Activated CD8-positive, alpha-beta memory T cell treated with anti-CD3 and anti-CD28 coated beads for 4 hours (primary cell): ENCODE measurements at places on chromosomes 13 and 19.

DNA sequence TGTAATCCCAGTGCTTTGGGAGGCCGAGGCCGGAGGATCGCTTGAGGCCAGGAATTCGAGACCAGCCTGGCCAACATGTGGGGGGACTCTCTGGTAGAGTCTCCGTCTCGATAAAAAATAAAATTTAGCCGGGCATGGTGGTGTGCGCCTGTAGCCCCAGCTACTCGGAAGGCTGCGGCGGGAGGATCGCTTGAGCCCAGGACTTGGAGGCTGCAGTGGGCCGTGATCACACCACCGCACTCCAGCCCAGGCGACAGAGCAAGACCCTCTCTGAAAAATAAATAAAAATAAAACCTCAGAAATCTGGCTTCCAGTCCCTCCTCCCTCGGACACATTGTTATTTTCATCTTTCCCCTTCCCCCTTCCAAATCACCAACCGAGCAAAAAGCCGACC lies 332 bp downstream of the IRGQ start:
- no peak for DNase-seq

DNA sequence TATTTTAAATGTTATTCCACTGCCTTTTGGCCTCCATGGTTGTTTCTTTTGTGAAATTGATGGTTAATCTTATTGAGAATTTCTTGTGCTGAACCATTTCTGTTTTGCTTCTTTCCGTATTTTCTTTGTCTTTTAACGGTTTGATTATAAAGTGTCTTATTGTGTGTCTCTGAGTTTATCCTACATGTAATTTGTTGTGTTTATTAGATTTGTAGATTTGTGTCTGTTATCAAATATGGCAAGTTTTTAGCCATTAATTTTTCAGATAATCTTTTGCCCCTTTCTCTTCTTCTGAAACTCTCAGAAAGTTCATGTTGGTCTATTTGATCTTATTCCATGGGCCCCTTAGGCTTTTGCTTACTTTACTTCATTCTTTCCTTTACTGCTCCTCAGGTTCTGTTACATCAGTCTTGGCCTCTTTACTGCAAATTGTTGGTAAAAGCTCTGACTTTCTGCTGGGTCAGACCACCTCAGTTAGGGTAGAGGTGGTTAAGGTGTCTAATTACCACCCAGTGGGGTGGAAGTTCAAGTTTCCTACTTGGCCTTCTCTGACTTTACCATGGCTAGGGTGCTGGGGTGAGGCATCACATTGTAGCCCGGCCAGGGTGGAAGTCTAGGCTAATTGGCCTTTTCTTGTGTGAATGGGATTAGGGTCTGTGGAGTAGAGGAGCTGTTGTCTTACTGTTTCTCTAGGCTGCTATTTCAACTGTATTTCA lies 58.3 kb downstream of the ZMYM2 start:
- DNase-seq = no peak

- no peak for DNase-seq
These were observed 77.4 kb upstream of the GPR12 start for GRCh38 chr13:26837997-26838396.

DNA sequence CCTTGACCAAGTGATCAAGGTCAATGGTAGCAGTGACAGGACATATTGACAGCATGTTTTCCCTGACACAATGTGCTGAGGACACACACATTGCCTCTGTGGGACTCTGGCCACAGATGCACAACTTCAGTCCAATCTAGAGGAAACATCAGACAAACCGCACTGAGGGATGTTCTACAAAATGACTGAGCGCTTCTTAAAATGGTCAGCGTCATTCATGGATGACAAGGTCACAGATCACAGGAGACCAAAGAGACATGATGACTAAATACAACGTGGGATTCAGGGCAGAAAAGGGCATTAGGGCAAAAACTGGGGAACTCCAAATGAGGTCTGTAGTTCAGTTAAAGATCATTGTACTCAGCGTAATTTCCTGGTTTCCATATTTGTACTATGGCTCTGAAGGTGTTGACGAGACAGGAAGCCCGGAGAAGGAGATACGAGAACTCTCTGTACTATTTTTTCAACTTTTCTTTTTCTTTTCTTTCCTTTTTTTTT lies 20.6 kb downstream of the PBX4 start:
- peak; percentile 34 for DNase-seq

DNA sequence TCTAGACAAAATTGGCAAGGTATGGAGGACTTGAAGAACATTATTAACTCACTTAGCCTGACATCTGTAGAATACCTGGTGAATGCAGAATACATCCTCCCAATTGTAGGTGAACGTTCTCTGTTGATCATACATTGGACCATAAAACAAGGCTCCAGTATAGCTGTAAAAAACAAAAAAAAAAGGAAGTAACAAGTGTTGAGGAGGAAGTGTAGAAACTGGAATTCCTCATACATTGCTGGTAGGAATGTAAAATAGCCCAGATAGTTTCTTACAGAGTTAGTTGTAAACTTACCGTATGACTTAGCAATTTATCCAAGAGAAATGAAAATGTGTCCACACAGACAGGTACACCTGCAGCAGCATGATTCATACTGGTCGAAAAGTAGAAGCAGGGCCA lies 44.8 kb downstream of the TSSK6 start:
- DNase-seq = no peak

GRCh38 chr13:50644081-50644871 lies 199.2 kb downstream of the DLEU7 start:
- DNase-seq = no peak

DNA sequence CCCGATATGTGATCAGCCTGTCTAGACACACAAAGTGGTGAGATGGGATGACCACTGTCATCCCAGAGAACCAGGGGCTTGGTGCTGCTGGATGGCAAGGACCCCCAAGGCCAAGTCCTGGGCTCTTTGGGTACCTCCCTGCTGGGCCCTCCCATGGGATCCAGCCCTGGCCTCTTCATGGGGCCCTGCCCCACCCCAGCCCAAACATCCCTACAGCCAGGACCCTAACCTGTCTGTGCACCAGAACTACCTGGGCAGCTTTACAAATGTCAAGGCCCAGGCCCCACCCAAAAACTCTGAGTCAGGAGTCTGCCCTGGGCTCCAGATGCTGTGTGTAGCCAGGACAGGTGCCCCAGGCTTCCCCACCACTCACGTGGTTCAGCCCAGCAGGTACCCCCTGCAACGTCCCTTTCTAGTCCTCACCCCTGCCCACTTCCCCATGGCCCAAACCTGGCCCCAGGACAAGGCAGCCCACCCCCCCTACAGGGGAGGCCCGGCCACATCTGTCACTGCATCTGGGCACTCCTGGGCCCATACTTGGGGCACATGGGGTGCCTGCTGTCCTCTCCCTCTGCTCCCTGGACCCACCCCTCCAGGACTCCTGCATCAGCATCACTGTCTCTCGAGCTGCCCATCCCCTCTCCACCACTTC lies 233.5 kb downstream of the TUBA3C start:
- no peak for DNase-seq

DNA sequence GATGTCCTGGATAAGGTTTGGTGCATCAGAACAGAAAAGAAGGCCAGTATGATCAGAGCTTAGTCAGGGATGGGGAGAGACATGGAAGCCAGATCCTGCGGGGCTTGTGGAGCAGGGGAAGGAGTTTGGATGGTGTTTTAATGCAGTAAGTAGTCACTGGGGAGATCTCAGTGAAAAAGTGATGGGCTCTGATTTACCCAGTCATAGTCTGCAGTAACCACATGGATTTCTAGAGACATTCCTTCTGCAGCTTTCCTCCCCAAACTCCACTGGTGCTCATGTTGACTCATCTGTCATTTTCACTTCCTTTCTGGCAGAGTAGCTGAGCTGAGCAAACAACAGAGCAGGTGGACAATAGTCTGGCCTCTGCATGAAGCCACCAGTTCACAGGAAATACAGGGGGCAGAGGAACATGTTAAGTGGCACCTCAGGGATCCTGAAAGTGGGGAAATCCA lies 144.1 kb downstream of the DPF1 start:
- DNase-seq = no peak

GRCh38 chr19:17405250-17406045 lies at the start of gene BST2:
BST2 (minus strand) TSS chr19:17405630; CDS start chr19:17405575, 55 bp downstream.
- no peak for DNase-seq

DNA sequence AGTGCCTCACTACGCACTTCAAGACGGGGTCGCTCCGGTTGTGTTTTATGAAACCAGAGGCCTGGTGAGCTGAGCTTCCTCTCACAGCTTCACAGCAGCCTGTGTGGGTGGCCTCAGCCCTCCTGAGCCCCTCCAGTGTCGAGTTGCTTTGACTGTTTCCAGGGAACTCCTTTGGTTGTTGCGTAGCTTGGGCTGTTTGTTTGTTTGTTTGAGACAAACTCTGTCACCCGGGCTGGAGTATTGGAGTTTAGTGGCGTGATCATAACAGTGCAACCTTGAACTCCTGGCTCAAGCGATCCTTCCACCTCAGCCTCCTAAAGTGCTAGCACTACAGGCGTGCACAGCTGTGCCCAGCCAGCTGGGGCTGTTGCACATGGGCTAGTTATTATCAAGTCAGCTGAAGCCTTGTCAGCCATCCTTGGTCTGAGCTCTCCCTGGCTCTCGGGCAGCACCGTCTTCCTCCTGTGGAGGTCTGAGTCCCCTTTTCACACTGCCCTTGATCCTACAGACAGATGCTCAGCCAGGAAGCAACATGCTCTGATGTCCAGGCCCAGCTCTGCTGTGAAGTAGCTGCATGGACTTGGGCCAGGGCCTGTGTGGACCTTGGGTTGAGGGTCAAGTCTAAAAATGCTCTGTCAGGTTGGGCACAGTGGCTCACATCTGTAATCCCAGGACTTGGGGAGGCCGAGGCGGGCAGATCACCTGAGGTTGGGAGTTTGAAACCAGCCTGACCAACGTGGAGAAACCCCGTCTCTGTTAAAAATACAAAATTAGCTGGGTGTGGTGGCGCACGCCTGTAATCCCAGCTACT lies 10.2 kb downstream of the DOT1L start:
- DNase-seq = no peak

GRCh38 chr19:55481148-55481793 lies 3.7 kb upstream of the NAT14 start:
- no peak for DNase-seq

- DNase-seq = no peak
These were observed 107.2 kb downstream of the KCNRG start for GRCh38 chr13:50122455-50122854.

DNA sequence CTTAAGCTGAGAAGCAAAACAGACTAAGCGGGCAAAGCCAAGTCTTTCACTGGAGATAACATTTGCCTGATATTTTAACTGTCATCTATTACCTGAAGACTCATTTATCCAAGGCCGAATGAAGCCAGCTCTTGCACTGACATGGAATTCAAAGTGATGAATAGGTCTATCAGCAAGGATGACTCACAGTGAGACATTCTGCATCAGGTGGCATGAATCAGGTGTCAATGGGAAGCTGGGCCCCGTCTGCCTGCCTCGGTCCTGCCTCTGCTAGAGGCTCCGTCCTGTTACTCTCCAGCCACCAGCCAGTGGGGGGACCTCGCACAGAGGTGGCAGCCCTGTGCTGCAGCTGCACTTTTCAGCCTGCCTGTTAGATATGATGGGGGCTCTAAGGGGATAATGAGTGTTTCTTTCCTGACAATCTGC lies 23.5 kb downstream of the STARD13 start:
- DNase-seq = no peak

- DNase-seq = no peak
These were observed 315.8 kb upstream of the KLF12 start for GRCh38 chr13:74449811-74450524.

DNA sequence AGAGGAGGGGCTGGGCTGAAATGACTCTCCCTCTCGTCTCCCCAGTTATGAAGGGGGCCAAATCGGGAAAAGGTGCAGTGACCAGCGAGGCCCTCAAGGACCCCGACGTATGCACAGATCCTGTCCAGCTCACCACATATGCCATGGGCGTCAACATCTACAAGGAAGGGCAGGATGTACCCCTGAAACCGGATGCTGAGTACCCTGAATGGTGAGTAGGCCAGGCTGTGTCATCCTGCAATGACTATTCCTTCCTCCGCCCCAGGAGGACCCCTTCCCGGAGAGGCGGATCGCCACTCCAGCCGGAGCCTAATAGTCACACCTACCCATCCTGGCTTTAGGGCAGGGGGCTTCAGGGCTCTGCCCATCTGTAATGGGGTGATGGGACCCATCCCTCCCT lies 2.6 kb downstream of the MRPL54 start:
- DNase-seq = no peak

DNA sequence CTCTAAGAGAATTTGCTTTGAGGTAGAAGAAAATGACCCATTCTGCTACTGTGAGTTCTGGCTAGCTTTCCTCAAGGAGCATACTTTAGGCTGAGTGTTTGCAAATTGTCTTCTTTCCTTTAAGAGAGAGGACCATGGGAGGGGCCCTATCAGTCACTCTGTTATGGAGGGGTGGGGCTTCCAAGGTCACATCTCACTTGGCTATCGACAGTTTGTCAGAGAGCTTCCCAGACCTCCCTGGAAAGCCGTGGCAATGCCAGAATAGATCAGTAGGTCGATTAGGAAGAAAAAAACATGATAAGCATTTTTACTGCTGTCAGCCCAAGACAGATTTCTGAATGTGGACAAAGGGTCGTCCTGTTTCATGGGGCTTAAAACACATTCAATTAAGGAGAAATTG lies 93.3 kb downstream of the OXGR1 start:
- DNase-seq = no peak

DNA sequence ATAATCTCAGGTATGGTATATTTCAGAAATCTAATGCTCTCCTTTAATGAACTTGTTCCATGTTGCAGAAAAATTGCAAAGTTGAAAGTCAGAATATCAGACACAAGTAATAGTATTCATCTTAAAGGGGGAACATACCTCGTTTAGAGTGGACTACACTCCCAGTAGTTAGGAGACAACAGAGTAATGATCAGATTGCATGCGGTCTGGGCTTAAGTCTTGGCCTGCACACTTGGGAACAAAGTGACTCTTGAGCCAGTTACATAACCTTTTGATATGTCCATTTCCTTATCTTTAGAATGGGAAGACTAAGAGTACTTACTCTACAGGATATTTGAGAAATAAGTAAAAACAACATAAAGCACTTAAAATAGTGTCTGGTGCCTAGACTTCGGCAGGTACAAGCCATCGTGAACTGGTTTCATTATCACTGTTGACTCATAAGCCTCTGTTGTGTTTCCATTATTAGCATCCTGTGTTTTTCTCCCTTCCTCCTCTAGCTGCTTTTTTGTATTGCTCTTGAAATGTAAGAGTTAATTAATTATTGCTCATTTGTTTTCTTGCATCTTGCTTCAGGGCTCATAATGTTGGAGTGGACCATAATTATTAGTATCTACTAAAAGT lies 53.0 kb downstream of the DPY19L3 start:
- no peak for DNase-seq
